Skeletal muscle cell (primary cell): ENCODE measurements at places on chromosomes 7 and 10.
A peak's percentile ranks its signal among the peaks of the same experiment; 100 is the strongest.

DNA sequence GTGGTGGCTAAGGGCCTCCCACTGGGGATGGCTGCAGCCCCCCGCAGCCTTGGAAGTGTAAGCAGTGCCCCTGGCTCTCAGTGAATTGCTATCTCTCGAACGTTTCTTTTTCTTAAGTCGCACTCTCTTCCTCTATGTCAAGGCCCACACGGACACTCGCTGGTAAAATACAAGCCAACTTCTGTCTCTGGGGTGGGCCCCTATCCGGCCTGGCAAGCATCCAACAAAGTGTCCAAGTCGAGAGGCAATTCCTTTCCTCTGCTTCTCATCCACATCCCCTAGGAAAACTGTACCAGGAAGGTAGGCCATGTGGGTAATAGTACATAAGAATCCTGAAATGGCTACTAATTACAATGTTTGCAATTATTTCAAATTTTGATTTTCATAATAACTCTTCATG lies 194.9 kb upstream of the MGMT start:
- DNase-seq = no peak

DNA sequence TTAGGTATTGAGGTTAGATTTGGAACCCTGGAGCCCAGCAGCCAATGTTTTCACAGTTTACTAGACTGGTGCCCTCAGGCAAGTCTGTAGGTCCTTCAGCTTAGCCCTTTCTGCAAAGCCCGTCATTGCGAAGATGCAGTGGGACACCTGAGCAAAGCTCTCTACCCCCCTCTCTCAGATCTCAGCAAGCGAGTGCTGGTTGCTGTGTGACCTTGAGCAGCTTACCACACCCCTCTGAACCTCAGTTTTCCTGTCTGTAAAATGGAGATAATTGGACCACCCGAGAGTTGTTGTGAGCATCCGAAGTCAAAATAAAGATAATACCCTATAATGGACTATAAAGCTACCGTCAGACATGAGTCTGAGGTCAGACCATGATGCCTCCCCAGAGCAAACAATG lies 3.7 kb downstream of the NPC1L1 start:
- DNase-seq = no peak

GRCh38 chr10:74206746-74207145 lies 55.7 kb downstream of the ADK start:
- DNase-seq = no peak

- no peak for DNase-seq
These were observed 17.8 kb downstream of the GRK5 start for GRCh38 chr10:119225083-119225658.

- no peak for DNase-seq
These were observed 1.3 kb downstream of the CTTNBP2 start for GRCh38 chr7:117871778-117872538.

DNA sequence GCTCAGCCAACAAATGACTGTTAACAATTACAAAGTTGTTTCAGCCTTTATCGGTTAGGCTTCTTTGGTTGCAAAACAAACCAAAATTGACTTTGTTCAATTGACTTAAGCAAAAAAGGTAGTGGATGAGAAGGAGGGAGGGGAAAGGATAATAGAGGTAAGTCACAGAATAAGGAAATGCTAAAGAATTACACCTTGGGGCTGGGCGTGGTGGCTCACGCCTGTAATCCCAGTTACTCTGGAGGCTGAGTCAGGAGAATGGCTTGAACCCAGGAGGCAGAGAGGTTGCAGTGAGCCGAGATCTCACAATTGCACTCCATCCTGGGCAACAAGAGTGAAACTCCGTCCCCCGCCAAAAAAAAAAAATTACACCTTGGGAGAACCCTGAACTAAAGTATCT lies 41.4 kb downstream of the AHCYL2 start:
- no peak for DNase-seq

DNA sequence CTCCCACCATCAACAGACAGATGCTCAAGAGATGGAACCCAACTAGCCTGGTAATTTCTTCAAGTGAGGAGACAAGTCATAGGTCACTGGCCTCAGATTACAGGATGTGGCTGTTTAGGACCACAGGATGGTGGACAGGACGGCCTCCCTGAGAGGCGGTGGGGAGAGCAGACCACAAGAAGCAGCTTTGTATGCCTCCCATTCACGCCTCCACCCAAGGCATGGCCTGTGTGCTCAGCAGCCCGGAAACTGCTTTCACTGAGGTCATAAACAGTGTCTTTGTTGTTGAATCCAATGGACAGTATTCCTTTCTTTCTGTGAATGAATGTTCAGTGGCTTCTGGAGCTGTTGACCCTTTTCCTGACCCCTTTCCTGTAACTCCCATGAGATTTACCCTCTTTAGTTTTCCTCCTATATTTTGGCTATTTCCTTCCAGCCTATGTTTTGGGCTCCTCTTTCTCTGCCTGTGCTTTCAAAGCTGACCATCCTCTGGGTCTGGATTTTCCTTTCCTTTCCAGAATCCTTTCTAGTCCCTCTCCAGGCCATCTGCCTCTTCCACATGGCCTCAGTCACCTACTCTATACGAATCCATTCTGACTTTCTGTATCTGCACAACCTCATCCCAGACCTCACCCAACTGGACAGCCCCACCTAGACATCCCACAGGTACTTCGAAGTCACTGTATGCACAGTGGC lies 32.4 kb upstream of the INPP5F start:
- DNase-seq = no peak

GRCh38 chr7:64849250-64849923 lies 53.7 kb upstream of the ZNF273 start:
- peak; percentile 56 for DNase-seq

GRCh38 chr10:78626471-78626870 lies 442.3 kb upstream of the ZMIZ1 start:
- no peak for DNase-seq

DNA sequence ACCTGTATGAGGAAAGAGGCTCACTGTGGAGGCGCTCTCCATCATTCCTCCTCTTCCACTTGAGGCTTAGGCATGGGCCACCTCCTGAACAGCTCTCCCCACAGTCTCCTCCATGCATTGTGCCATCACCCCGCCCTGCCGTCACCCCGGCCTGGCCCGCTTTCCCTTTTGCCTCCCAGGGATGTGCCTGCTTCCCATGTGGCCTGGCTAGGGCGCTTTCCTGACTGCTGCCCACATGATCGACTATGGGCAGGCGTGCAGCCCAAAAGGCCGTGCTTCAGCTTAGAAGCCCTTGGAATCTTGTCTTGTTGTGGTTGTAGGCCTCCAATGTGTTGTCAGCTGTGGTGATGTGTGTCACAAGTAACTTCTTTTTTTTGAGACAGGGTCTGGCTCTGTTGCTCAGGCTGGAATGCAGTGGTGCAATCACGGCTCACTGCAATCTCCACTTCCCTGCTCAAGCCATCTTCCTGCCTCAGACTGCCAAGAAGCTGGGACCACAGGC lies 1.8 kb upstream of the ACTR3C start:
- no peak for DNase-seq

DNA sequence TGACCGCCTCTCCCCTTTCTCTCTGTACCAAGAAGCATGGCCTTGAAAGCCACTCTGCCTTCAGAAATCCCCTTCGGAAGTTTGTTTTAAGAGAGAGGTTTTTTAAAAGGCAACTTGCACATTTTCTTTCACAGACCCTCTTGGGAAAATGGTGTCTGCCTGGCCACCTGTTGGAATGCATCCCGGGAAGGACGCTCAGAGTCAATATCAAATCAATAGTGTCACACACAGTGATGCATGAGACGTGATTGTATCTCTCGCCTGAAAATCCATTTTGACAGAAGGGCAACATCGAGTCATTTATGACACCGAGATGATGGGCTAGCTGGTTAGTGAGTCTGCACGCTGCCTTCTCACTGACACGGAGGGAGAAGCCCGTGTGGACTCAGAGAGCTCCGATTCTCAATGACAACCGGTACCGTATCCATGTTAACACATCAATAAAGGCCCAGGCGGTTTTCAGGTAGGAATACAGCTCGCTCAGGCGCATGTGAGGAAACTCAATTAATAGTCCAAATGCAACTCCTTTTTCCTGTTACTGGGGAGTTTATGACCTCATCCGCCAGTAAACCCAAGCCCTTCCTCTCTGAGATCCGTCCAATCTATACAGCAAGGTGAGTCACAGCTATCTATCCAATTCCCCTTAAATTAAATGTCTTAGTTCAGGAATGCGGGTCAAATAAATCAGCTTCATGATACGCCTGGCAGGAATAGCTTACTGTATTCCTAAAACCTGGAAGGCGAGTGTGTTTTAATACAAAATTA lies 621.5 kb upstream of the MKI67 start:
- no peak for DNase-seq

- no peak for DNase-seq
These were observed 36.0 kb downstream of the AGAP3 start for GRCh38 chr7:151122276-151122675.

DNA sequence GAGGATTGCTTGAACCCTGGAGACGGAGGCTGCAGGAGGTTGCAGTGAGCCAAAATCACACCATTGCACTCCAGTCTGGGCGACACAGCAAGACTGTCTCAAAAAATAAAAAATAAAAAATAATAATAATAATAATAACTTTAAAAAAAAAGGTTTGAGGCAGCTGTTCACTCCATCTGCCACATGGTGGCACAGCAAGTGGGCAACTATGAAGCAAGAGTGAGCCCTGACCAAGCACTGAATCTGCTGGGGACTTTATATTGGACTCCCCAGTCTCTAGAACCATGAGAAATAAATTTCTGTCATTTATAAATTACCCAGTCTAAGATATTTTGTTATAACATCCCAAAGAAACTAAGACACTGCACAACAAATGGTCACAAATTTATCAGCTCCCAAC lies 14.6 kb upstream of the BRI3 start:
- DNase-seq = no peak

GRCh38 chr10:132117146-132117545 lies 51.4 kb downstream of the JAKMIP3 start:
- DNase-seq = no peak

DNA sequence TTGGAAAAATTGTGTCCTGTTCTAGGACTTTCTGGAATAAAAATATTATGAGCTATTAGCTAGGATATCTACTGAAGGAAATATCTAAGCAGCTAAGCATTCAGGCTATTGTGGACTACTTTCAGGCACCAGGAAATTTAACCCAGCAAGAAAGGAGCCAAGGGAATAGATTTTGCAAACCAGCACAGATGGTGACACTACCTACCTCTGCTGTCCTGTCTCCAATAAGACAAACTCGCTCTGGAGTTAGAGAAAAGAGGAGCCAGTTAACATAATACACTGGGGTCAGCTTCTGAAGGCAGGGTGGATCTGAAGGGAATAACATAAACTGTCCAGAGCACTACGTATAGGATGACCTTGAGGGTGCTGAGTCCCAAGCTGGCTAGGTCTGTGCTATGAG lies 223.7 kb upstream of the PRSS58 start:
- DNase-seq = no peak

GRCh38 chr7:105853931-105854419 lies 22.4 kb downstream of the ATXN7L1 start:
- peak; percentile 20 for DNase-seq

DNA sequence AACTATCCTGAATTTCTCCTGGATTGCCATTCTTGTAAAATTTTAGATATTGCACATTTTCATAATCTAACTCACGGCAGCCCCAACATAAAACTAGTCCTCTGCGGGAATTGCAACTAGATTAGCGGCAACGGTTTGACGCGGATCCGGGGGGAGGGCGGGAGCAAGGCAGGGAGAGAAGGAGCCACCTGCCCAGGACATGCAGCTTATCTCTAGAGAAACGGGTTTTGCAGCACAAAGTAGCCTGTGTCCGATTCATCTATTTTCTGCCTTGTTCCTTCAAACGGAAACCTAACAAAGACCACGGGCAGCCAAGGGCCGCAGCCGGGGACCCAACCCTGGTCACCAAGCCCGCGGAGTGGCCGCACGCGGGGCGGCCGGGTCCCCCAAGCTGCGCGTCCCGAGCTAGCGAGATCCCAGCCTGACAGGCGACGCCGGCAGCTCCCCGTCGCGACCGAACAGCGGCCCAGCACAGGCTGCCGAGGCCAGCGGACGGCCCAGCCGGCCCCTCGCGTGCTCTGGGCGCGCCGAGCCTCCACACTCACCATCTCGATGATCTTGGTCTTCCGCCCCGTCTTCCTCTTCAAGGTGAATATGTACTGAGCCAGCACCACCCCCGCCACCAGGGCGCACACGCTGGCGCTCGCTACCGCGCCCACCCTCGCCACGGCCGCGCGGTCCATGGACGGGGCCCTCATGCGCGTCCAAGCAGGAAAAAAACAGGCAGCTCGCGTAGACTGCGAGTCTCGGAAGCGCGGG lies at the start of gene NT5C3A:
NT5C3A (minus strand) TSS at position 754 of the 759 bp plus-strand sequence; CDS start at position 683, 71 bp downstream.
- DNase-seq = no peak

DNA sequence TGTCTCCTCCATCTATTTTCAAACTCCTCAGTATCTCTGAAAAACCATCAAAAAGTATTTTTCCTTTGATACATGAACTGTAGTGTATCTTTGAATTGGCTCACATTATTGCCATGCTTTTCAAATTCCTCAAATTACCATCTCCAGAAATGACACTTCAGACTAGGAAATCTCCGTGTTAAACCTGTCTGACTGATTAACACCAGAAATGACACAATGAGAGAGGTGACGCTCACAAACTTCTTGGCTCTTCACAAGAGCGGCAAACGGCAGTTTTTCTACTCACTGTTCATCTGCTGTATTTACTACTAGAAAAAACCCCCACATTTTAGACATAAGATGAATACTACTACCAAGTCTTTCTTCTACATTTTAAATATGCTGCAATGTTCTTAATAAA lies 56.6 kb downstream of the MKX start:
- no peak for DNase-seq

GRCh38 chr10:93267521-93267920 lies 193.8 kb downstream of the CYP26A1 start:
- DNase-seq = no peak

DNA sequence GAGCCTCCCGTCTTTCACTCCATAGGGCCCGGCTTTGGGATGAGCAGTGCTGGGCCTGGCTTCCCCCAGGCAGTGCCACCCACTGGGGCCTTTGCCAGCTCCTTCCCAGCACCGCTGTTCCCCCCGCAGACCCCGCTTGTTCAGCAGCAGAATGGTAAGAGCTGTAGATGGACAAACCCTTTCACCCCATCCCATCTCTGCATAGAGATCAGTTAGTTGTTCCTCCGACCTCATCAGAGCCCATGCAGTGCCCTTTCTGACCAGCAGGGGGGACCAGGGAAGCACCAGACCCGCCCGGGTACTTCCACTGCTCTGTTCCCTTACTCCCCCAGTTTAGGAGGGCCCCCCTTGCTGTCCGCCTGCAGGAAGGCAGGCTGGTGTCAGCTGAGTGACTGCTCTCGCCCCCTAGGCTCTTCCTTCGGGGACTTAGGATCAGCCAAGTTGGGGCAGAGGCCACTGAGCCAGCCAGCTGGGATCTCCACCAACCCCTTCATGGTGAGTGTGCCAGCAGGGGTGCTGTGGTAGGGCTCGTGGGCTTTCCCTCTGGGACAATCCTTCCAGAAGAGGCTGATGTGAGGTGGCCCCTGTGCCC lies 9.8 kb downstream of the SAP25 start:
- DNase-seq = no peak
